Iris pigment epithelial cell (primary cell): ENCODE measurements at places on chromosomes 12 and 14.

DNA sequence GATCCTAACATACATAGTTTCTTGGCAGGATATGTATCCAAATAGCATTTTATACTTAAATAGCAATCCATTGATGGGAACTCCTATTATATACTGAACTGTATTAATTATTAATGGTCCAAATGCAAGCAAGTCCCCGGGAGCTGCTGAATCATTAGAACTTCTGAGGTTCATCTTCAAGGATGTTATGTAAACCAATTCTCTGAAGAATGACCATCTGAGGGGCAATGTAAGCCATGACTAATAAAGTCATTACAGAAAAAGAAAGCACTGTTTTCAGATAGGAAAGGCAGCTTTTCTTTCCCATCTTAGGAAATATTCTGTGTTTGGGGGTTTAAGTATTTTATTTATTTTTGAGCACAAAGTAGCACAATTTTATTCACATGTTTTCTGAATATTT, 166.1 kb upstream of the SLC16A7 start:
- DNase-seq, result peak; percentile 42

GRCh38 chr14:21192875-21193535, 37.1 kb upstream of the OR5AU1 start:
- no peak for DNase-seq

- no peak for DNase-seq
These were observed 321.2 kb upstream of the FAR2 start for GRCh38 chr12:28827861-28828260.

DNA sequence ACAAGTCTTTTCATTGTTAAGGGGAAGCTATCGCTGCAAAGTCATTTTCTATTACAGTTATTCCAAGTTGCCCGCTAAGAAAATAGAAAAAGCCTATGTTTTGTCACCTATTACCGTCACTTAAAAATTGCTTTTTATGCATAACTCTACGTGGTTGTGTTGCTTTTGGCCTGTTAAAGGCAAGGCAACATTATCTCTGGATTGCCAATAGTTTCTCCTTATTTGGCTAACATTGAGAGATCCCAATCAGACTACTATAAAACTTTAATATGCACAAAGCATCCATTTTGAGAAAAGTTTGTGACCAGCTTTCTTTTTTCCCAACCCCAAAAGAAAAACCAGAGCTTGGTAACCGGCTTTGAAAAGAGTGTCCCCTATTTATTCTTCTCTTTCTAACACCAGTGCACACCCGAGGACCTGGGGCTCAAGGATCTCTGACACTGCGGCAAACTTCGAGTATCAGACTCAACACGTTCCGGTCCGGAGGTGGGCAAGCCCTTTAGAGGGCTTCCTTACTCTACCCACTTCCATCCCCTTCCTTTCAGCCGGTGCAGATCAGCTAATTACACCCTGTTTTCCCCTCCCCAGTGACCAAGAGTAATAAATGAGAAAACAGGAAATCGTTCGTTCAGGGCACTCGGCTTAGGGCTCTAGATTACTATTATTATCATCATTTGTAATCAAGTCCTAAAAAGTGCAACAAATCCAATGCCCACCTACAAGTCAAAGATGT, 1.2 kb downstream of the PPP1R12A start:
- peak; percentile 11 for DNase-seq

DNA sequence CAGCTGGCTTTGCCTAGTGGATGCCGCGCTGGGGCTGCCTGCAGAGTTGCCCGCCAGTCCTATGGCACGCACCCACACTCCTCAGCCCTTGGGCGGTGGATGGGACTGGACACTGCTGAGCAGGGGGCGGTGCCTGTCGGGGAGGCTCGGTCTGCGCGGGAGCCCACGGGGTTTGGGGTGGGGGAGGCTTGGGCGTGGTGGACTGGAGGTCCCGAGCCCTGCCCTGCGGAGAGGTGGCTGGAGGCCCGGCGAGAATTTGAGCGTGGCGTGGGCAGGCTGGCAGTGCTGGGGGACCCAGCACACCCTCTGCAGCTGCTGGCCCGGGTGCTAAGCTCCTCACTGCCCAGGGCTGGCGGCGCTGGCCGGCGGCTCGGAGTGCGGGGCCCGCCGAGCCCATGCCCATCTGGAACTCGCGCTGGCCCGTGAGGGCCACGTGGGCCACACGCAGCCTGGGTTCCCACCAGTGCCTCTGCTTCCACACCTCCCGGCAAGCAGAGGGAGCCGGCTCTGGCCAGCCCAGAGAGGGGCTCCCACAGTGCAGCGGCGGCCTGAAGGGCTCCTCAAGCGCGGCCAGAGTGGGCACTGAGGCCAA, 68.1 kb downstream of the ETNK1 start:
- DNase-seq, result no peak

- peak; percentile 60 for DNase-seq
These were observed 27.4 kb downstream of the PCNX1 start for GRCh38 chr14:70934502-70935134.

- DNase-seq, result peak; percentile 92
These were observed 31.2 kb upstream of the KLC1 start for GRCh38 chr14:103597623-103598377.

- DNase-seq, result peak; percentile 71
These were observed 89.7 kb downstream of the CAND1 start for GRCh38 chr12:67358781-67359338.

DNA sequence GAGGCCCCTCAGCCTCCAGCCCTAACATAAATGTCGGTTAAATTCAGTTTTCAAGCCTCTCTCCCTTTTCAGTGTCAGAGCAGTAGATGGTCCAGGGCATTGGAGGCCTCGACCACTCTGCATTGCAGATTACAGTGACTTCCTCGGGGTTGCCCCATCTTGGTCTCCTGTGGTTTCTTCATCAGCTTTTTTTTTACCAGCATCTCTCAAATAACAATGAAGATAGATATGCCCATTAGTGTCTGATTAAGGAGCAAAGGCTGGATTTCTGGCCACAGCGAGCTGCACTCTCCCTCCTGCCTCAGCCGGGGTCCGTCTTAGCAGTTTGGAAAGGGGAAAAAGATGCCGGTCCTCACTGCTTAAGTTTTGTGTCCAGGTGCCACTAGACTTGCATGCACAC, 49.7 kb downstream of the C14orf132 start:
- no peak for DNase-seq

DNA sequence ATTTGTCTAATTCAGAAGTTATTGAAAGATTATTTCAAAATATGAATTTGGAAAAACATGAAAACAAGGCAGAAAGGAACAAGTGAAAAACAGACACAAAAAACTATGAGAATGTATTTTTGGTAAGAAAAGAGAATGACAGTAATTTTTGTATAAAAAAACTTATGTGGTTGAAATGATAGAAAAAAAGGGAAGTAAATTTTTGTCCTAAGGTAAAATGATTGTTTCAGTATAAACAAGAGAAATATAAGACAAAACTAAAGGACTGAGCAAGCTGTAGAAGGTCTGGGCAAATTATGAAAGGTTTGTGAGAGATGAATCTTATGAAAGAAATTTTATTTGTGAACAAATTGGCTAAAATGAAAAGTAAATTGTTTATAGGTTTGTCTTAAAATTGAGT, 44.6 kb downstream of the CEP83 start:
- no peak for DNase-seq

DNA sequence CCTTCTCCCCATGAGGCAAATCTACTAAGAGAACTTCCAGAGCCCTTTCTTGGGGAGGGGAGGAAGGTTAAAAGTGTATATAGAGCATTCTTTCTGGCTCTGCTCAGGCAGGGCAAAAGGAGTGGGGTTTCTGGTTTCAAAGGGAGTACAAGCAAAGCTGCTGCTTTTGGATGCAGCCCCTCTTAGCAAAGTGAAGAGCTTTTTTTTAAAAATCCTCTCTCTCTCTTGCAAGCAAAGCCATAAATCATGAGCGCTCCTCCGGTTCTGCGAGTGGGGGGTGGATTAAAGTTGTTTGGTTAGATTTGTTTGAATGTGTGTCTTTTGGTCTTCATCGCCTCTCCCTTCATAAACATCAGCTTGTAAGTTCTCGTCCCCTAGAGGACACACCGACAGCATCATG, 546.6 kb upstream of the TBX3 start:
- DNase-seq, result no peak

- no peak for DNase-seq
These were observed 660.9 kb downstream of the C12orf50 start for GRCh38 chr12:87368259-87368658.

GRCh38 chr14:29351996-29352705, 575.5 kb downstream of the PRKD1 start:
- no peak for DNase-seq

DNA sequence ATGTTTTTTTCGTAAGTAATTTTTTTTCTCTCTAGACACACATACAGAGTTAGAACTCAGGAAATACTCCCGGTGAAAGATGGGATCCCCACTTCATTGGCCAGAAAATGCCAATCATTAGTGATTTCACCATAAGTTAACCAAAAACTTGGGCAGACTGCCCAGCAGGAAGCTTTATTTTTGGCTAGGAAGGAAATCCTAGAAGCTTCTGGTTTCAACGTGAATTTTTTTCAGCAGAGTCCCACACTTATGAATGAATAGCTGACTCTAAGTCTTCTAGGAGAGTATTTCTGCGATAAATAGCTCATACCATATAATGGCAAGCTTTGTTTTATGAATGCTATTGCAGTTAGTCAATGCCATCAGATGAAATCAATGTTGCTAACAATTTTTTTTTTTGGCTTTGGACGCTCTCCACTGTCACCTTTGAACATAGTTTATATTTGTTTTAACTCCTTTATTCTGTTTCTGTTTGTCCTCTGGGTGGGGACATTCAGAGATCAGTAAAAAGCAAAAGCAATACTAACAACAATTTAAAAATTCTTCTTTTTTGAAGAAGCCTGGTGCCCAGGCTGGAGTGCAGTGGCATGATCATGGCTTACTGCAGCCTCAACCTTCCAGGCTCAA, 9.5 kb downstream of the PPP1CC start:
- peak; percentile 78 for DNase-seq

GRCh38 chr12:126362964-126363363, 1297.7 kb downstream of the AACS start:
- no peak for DNase-seq

GRCh38 chr12:45148619-45149018, 67.3 kb upstream of the ANO6 start:
- no peak for DNase-seq

DNA sequence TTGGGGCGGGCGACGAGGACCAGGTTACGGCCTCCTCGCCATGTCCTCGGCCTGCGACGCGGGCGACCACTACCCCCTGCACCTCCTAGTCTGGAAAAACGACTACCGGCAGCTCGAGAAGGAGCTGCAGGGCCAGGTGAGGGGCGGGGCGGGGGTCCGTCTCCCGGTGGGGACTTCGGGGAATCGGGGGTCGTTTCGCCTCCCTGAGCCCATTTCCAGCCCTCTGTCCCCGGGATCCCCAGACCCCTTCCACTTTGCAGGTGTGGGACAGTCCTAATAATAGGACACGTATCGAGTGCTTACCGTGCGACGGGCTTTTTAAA, 380 bp downstream of the ANKRD13A start:
- DNase-seq, result no peak

DNA sequence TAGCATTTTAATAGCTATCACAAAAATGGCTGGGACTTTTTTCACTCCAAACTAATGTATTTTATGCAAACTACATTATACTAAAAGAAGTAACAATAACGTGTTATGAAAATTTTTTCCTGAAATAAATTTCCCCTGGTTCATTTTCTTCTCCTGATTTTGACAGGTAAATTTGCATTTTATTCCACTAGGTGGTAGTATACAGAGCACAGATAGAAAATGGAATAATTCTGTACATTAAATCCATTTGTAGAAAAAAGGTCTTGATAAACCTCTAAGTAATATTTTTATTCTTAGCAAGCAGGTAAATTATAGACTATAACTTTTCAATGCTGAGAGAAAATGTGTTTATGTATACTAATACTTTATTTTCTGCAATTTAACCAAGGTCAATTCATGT, 96.5 kb downstream of the BCAT1 start:
- no peak for DNase-seq

- peak; percentile 54 for DNase-seq
These were observed 22.2 kb upstream of the PLEKHG3 start for GRCh38 chr14:64681796-64682710.

DNA sequence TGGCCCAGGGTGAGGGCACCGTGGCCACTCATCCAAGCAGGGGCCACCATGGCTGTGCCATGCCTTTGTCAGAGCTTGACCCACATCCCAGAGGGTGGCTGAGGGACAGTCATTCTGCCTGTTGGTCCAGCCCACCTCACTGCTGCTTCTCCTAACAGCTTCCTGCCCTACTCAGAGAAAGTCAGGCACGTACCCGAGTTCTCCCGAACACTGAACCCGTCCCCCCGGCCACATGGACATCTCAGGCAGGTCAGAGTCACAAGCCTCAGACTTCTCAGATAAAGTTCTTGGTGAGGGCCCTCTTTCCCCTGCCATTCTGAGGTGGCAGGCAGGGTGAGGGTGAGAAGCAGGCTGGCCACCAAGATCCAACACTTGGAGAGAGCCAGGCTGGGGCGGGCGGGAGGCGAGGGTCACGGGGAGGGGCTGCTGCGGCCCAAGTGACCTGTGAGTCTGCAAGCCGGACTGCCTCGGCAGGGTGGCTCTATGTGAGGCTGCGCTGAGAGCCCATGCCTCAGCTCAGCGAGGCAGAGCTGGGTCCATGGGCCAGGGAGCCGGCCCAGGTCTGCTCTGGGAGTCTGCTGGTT, 317.8 kb downstream of the TMEM121 start:
- no peak for DNase-seq

- DNase-seq, result no peak
These were observed 92.6 kb upstream of the HIF1A start for GRCh38 chr14:61602733-61603077.

DNA sequence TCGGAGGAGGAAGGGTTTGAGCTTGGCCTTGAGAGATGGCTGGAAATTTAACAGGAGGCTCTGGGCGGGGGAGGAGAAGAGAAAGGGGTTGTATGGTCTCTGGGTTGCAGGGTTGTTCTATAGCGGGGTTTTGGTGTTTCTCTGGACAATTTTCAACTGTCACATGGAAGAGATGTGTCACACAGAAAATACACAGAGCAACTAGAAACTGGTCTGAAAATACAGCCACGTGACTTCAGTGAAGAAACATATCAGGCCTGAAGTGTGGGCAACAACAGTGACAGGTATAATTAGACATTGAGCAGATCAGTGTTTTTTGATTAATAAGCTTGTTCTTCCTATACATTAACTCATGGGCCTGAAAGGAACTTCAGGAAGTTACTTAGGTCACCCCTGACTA, 205.3 kb upstream of the HMGA2 start:
- no peak for DNase-seq

GRCh38 chr12:92987362-92987761, 58.3 kb upstream of the EEA1 start:
- peak; percentile 84 for DNase-seq

DNA sequence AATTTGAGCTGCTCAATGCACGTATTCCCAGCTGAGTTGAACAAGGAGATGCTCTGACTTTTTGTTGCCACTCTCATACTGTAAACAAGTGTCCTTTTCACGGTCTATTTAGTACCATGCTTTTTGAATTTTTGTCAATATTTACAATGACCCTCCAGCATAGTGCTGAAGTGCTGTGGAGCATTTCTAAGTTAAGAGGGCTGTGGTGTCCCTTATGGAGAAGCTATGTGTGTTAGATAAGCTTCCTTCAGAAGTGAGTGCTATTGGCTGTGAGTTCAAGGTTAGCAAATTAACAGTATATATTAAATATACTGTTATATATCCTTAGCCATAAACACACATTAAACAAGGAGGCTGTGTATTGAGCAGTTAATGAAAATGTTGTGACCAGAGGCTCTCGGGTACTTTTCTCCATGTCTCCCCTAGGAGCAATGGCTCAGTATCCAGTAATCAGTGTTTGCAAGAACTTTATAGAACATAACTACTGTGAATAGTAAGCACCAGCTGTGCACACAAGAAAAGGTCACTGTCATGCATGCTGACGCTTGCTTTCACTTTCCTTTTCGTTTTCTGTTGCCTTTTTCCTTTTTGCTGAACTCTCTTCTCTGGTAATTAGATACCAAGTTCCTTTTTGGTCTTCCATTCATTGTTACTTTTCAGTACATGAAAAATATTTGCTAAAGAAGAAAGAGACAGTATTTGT, 187.2 kb upstream of the NEDD1 start:
- peak; percentile 41 for DNase-seq
